LNCaP clone FGC (cell line): ENCODE measurements at places on chromosomes 11 and 22.

DNA sequence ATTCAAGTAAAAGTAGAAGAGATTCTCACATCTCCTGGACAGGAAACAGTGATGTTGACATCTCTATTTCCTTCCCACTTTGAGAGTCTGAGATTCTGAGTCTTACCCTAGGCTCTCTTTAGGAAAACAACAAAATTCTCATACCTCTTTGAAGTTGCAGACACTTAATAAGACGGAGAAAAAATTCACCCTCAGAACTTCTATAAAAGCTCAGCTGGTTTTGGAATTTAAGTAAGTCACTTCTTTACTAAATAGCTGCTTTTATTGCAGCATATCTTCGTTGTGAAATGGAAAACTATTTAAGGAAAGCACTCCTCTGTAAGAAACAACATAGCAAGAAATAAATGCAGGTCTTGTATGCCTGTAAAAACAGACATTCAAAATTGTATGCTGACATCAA, 79.1 kb downstream of the MSANTD4 start:
- DNase-seq: no peak

DNA sequence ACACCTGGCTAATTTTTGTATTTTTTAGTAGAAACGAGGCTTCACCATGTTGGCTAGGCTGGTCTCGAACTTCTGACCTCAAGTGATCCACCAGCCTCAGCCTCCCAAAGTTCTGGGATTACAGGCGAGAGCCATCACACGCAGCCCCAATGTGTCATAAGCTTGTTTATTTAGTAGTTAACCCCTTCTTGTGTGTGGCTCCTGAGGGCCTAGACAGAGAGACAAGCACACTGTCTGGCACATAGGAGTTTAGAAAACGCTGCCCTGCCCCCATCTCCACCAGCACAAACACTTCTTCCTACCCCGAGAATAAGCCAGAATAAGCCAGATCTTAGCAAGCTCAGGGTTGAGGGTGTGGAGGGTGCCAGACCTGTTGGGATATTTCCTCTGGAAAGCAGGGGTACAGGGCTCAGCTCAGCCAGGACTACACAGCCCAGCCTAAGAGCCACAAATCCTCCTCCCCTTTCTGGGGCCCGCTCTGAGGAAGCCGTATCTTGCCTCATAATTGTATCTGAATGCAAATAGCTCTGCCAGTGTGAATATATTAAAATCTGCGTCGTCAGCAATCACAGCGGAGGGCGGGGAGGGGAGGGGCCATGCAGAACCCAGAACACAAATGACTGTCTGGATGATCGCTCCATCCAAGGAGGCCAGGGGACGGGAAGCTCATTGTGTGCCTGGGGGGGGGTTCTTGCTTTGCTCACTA, 247.3 kb downstream of the MN1 start:
- DNase-seq: no peak

GRCh38 chr11:73415854-73416615, 39.8 kb downstream of the RELT start:
- DNase-seq: no peak

GRCh38 chr11:122258446-122259194, 142.6 kb upstream of the BLID start:
- no peak for DNase-seq

DNA sequence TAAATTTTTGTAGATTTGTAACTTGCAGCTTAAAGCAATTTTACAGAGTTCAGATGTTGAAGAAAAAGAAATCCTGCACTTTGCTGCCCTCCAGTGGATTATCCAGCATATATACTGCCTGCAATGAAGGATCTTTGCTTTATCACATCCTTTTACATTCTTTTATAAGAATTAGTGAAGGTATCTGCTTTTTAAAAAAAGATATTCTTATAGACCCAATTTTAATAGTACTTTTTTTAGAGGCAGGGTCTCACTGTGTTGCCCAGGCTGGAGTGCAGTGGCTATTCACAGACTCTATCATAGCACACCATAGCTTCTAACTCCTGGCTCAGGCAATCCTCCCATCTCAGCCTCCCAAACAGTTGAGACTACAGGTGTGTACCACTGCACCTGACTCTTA, 60.7 kb downstream of the TTC17 start:
- DNase-seq: peak; percentile 7

- DNase-seq: no peak
Observed at GRCh38 chr11:28529046-28529445, 420.9 kb downstream of the METTL15 start.

DNA sequence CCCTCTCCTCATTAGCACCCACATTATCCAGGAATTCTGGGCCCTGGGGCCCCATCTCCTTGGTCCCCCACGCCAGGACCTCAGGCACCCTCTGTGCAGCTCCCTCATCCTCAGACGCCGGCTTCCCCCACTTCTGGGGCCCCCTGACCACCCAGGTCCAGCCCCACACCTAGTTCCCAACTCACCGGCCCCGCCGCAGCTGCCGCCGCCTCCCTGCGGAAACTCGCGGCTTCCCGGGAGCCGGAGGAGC, at the start of gene PCSK7:
Gene PCSK7, minus strand, starts transcription at position 232 of the 250 bp plus-strand sequence. CDS start 2,229 bp downstream, outside the sequence.
- DNase-seq: no peak

DNA sequence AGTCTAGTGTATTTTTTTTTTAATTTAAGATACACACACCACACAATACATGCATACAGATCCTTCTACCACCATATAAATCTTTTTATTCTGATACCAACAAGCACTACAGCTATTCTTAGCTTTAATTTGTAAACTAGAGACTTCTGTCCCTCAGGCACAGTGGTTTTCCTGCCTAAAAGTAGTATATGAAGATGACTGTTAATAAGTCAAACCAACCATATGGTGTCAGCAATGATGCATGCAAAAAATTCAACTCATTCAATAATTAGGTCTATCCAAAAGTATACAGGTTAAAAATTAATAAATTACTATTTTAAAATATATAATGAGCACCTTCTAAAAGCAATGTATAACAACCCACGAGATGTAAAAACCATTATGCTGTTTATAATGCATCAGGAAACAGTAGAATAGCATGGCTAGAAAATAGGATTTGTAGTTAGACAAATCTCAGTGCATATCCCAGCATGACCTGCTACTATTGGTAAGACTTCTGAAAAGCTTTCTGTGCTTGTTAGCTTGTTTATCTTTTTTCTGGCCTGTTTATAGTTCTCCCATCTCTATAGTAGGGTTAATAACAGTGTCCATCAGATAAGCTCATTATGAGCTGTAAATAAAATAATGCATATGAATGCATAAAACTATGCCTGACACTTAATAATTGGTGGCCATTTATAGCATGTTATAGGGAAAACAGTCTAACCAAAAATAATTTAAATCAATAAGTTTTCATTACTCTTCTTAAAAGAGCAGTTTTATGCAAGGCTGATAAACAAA, 10.2 kb downstream of the RAB38 start:
- DNase-seq: no peak

DNA sequence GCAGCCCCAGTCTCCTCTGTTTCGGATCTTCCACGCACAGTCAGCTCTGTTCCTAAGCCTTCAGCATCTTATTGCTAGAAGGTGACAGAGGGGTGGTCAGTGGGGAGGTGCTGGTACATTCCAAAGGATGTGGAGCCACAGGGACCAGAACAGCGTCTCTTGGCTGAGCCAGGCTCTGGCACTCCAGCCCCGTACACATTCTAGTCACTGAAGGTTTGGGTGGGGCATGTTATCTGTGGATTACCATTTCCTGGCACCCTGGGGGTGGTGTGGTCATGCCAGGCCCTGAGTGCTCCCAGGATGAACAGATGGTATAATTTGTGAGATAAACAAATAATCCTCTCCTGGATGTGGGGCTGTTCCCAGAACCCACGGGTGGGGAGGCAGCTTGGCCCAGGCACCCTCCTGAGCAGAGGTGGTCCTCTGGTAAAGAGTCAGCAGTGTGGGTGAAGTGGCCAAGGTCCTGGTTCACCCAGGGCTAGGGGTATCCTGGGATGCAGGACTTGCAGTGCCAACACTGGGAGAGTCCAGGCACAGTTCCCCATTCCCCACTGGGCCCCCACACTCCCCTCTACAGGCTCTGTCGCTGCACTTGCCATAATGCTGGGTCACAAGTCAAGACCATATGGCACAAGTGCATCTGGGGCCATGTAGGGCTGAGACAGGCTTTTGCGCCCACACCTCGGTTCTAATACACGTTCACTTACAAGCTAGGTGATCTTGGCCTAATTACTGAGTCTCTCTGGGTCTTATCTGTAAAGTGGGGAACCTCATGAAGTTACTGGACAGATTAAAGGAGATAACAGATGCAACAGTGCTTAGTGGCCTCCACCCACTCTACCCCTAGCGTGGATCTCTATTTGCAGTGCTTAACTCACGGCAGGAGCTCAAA, 33.0 kb downstream of the DKK3 start:
- no peak for DNase-seq

GRCh38 chr22:24434471-24435322, 7.3 kb downstream of the ADORA2A start:
- no peak for DNase-seq

- DNase-seq: no peak
Observed at GRCh38 chr22:27108425-27109114, 451.2 kb downstream of the MIAT start.

DNA sequence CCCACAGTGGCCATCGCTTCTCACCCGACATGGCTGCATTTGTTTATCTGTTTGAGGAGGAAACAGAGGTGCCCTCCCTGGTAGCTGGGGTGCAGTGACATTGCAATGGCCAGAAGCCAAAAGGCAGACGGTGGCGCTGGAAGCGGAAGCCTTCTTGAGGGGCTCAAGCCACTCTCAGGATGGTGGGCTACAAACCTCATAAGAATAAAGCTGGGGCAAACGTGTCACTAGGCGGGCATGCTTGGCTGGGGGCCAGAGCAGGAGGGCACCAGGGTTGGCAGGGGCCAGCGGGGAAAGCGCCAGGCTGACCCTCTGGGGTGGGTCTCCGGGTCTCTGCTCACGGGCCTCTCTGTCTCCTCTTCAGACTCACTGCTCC, 12.6 kb downstream of the TNNT3 start:
- no peak for DNase-seq

- no peak for DNase-seq
Observed at GRCh38 chr11:77027275-77027674, 6.9 kb upstream of the B3GNT6 start.

- DNase-seq: no peak
Observed at GRCh38 chr11:110199184-110199981, 97.0 kb downstream of the RDX start.
